ENCODE measurements at places on chromosomes 11 and 22.

- peak; percentile 53 for DNase-seq
Observed at GRCh38 chr22:17830043-17830961, 56.0 kb upstream of the BID start.

DNA sequence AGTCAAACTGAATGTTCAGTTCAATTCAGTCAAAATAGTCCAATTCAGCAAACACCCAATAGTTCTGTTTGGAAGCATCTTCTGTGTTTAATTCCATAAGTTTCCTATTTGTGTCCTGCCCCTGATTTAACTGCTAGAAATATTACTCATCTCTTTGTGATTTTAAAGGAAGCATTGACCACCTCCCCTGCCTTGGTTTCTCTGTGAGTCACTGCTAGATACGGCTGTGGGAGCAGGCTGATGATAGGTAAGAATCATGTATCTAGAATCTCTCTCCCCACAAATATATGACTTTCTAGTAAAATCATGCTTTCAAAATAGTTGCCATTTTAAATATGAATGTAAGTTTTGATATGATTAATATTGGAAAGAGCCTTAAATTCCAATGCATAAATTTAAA is 888.5 kb downstream of the NTM start:
- no peak for DNase-seq

DNA sequence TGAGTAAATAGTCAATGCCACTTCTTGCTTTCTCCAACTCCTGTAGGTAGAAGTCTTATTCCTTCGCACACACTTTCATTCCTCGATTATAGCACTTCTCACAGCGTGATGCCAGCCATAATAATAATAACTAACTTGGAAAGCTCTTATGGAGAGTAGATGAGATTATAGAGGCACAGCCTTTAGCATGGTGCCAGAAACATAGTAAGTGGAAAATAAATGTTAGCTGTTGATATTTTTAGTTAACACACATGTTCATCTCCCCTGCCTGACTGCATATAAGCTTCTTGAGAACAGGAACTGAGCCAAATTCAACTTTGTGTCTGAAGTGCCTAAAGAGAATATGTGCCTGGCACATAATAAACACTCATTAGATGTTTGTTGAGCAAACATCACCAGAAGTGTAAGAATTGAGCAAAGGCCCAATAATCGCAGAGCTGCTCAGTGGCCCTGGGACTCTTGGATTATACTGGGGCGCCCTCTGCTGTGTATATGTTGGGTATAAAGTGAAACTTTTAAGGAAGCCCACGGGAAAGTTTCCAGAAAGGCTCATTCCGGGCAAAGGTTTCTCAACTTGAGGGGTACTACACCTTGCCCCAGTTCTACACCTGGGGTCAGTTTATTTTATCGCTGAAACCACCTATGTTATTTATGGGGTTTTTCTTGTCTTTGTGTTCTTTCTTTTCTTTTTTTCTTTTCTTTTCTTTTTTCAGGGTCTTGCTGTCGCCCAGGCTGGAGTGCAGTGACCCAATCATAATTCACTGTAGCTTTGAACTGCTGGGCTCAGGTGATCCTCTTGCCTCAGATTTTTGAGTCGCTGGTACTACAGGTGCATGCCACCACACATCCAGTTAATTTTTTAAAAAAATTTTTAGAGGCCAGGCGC is 22.3 kb downstream of the SLN start:
- DNase-seq: peak; percentile 83

GRCh38 chr11:68412593-68413475 is 47.7 kb upstream of the PPP6R3 start:
- no peak for DNase-seq

DNA sequence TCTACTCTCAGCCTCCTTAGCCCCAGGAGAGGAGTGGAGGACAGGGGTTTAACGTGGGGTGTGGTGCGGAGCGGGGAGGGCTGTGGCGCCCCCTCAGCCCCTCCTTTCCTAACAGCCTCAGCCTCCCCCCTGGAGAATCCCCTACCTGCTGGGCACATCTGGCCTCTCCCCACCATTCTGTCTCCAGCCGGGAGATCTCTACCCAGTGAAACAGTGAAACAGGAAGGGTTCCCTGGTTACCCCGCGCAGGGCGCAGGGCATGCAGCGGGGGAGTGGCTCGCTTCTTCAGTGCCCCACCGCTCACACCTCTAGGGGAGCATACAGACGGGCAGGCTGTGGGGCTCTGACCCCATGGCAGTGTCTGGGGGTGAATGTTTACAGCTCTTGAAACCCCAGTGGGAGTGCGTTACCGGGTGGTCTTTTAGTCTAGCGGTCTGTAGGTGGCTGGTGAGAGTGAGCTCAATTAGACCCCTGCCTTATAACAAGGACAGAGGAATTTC is 54.7 kb upstream of the CCDC188 start:
- DNase-seq: no peak

GRCh38 chr11:127632976-127633680 is 632.6 kb upstream of the KIRREL3 start:
- no peak for DNase-seq

GRCh38 chr11:67588136-67588503 is 4.5 kb downstream of the GSTP1 start:
- no peak for DNase-seq

- DNase-seq: no peak
Observed at GRCh38 chr11:16095756-16096155, 260.6 kb downstream of the SOX6 start.

GRCh38 chr22:17257121-17258001 is 38.1 kb upstream of the ADA2 start:
- no peak for DNase-seq

DNA sequence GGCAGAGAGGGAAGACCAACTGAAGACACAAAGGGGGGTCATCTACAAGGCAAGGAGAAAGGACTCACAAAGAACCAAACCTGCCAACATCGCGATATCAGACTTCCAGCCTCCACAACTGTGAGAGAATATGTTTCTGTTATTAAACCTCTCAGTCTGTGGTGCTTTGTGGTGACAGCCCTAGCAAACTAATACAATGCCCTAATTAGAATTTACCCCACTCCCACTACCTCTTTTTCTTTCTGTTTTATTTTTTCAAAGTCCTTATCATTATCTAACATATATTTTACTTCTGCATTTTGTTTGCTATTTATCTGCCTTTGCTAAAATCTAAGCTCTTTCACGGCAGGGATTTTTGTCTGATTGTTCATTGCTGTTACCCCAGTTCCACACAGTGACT is 2.5 kb upstream of the OR52D1 start:
- DNase-seq: no peak

DNA sequence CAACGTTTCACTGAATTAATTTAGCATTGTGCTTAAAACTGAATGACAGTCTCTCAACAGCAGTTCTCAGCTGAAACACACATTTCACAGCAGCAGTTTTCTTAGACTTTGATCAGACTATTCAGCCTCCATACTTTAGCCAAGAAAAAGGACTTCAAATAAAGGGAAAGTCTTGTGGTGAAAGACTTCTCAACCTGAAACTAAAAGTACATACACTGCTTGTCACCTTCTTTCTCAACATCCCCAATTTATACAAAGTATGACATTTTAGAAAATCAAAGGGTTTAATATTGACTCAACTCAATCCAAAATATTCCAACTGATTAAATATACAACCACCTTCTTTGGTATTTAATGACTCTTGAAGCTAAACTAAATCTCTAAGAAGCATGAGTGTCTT is 419.0 kb downstream of the LRRC4C start:
- DNase-seq: no peak

- DNase-seq: no peak
Observed at GRCh38 chr11:44029507-44029845, 18.3 kb upstream of the ACCSL start.

DNA sequence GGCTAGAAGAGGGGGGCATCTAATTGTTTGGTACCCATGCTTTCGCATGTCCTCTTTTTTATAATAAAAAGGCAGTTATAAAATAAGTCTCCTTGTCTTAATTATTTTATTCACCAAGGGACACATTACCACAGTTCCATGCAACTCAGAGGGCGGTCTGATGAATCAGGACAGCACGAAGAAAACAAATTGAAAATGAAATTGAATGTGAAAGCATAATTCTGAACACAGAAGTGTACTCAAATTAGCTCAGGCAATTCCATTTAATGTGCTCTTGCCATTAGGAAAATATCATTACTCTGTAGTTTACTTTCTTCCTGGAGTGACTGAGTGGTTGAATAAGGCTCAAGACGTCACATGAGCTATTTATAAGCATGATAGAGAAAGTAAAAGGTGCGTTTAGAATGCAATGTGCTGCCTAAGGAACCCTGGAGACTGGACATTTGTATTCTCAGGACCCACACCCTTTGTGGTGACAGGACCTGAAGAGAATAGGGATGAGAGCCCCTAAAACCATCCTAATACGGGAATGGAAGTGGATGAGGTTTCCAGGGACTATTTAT is 59.6 kb downstream of the MTNR1B start:
- DNase-seq: no peak

- no peak for DNase-seq
Observed at GRCh38 chr11:123197711-123198110, 2.7 kb upstream of the CLMP start.

GRCh38 chr11:57460758-57461749 is 726 bp downstream of the RTN4RL2 start:
- DNase-seq: no peak

DNA sequence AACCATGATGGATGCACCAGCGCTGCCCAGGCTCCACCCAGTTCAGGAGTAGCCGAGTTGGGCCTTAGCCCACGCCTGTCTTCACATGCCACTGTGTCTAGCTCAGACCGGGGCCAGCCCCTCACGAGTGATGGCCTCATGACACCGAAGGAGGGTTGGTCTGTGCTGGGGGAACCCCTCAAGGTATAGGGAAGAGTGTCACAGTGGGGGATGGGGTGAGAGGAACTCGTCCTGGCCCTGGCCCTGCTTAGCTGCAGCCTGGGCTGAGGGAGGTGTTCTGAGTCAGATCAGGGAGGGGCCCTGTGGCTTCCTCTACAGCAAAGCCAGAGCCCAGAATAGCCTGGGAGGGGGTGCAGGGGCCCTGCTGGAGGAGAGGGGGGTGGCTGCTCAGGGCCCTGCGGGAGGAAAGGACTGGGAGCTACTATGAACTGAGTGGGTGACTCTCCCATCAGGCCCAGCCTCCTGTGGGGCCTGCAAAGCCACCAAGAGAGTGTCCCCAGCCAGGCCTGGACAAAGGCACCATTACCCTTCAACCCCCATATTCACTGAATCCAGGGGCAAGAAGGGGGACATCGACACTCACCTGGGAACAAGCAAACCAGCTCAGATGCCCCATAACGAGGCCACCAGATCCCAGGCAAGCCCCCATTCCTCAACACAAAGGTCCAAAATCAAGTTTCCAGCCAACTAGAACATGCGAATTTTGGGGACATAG is 41.2 kb downstream of the IGLL5 start:
- no peak for DNase-seq

GRCh38 chr11:70568035-70568813 is 169.9 kb downstream of the CTTN start:
- DNase-seq: no peak

DNA sequence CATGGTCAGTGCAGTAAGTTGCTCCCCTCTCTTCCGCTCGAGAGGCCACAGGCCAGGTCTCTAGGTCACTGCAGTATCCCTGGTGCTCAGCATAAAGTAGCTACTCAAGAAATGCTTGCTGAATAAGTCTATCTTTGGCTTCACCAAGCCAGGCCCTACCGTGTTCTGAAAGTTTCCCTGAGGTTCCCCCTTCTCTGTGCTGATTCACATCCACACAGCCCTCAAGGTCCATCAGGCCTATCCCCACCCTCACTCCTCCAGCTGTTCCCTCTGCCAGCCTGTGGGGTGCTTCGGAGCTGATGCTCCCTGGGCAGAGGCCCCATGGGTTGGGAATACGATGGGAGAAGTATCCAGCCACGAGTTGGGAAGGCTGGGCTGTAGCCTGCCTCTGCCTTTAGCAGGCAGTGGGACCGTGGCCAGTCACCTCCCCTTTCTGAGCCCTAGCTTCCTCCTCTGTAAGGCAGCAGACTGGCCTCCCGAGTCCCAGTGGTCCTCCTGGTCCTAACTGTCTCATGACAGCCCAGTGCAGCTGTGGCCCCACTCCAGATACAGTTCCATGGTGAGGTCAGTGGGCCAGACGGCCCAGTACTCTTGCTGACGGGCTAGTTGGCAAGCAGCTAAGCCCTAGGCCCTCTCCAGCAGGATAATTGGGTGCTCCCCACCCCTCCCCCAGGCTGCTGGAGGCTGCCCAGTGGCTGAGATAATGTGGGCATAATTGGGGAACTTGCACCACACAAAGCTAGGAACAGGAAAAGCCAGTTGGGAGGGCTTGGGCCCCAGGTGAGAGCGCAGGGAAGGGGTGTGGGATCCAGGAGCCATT is 48.2 kb downstream of the NECTIN1 start:
- DNase-seq: no peak

DNA sequence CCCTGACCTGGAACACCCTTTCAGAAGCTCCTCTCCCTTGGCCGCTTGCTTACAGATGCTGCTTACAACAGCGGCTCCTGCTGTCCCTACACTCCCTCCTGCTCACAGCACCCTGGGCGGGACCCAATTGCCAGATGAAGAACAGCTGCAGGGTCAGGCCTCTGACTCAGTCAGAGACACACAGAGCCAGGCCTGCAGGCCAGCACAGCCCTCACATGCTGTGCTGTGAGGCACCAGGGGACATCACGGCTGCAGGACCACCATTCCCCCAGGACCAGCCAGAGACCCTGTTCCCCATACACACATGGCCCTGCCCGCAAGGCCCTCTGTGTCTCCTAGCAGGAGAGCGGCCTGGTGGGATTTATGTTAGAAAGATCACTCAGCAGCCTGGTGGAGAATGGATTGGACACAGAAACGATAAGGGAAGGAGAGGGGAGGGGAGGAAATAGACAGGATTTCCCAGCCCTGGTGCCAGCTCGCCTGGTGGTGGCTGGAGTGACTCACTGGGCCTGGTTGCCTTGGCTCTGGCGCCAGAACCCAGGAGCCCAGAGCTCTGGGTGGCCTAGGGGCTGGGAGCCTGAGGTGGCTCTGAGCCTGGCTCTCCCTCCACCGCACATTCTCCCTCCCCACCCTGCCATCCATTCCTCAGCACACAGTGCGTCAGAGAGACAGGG is 6.7 kb downstream of the CAPN5 start:
- DNase-seq: peak; percentile 80

- no peak for DNase-seq
Observed at GRCh38 chr11:69867076-69868005, 48.1 kb upstream of the FGF3 start.

GRCh38 chr11:86365546-86365945 is 9.1 kb upstream of the CCDC81 start:
- DNase-seq: no peak

DNA sequence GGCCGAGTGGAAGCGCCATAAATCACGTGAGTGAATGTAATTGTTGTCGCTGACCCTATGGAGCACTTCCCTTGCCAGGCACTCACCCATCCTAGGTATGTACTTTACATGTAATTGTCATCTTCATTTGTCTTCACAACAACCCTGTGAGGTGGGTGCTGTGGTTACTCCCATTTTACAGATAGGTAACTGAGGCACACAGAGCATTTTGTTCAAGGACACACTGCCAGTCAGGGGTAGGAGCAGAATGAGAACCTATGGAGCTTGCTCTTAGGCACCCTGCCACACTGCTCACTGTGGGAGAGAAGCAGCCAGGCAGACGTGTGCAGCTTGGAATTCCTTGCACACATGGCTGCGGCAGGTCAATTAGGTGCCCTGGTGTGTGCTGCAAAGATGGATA is 785 bp upstream of the EFCAB6 start:
- DNase-seq: no peak

GRCh38 chr11:76678321-76678720 is 7.8 kb upstream of the LRRC32 start:
- DNase-seq: no peak

GRCh38 chr11:123233975-123234334 is 38.9 kb upstream of the CLMP start:
- DNase-seq: no peak

- DNase-seq: no peak
Observed at GRCh38 chr22:40387746-40388145, 17.4 kb downstream of the SGSM3 start.

All from ascending aorta (tissue), 2 donors.